Nephron progenitor cell (in vitro differentiated cells): ENCODE measurements at places on chromosomes 12 and 14.

- H3K4me3 ChIP-seq, result peak overlapping the region; percentile 99
- H3K27ac ChIP-seq, result peak overlapping the region; percentile 97
- H3K36me3 ChIP-seq, result no peaks in the 10 kb centered on the region
- H3K4me1 ChIP-seq, result peaks cover 45% of the 10 kb centered on the region
- DNase-seq, result no peak
Measured at GRCh38 chr12:22624548-22624869, 462 bp upstream of the ETNK1 start.

GRCh38 chr12:49983892-49984291 is 11.1 kb downstream of the AQP6 start:
- H3K4me1 ChIP-seq, result peaks cover 68% of the 10 kb centered on the region
- DNase-seq, result no peak
- H3K4me3 ChIP-seq, result no peak overlapping the region
- no peaks in the 10 kb centered on the region for H3K27me3 ChIP-seq
- H3K27ac ChIP-seq, result peak overlapping the region; percentile 47
- H3K36me3 ChIP-seq, result peaks cover 20% of the 10 kb centered on the region

GRCh38 chr12:27595231-27595642 is 71.2 kb downstream of the PPFIBP1 start:
- peak; percentile 9 for DNase-seq
- peaks cover 69% of the 10 kb centered on the region for H3K36me3 ChIP-seq
- peaks cover 16% of the 10 kb centered on the region for H3K4me1 ChIP-seq
- H3K27me3 ChIP-seq, result no peaks in the 10 kb centered on the region

GRCh38 chr12:106170285-106170684 is 31.5 kb upstream of the NUAK1 start:
- H3K36me3 ChIP-seq, result peaks cover 32% of the 10 kb centered on the region
- no peak overlapping the region for H3K27ac ChIP-seq
- no peak for DNase-seq
- H3K4me1 ChIP-seq, result peaks cover 34% of the 10 kb centered on the region
- H3K27me3 ChIP-seq, result peaks cover 3% of the 10 kb centered on the region
- H3K4me3 ChIP-seq, result no peak overlapping the region

DNA sequence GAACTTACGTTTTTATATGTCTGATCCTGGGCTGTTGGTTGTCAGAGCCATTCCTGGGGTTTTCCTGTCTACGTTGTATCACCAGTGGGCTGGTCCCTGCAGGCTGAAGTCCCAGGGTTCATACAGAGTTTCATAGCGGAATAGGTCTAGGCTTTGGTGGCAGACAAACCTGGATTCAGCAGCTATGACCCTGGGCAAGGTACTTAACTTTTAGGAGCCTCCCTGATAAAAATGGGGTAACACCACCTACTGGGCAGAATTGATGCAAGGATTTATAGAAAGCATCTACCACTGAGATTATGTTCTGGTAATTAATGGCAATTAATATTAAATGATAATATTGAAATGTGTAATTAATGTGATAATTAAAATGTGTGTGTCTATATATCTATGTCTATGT is 141.2 kb downstream of the SYNE2 start:
- peaks cover 3% of the 10 kb centered on the region for H3K27me3 ChIP-seq
- peaks cover 62% of the 10 kb centered on the region for H3K36me3 ChIP-seq
- no peak overlapping the region for H3K27ac ChIP-seq
- DNase-seq, result no peak

GRCh38 chr14:59844186-59844812 is 26.3 kb downstream of the RTN1 start:
- H3K4me1 ChIP-seq, result no peaks in the 10 kb centered on the region
- DNase-seq, result no peak
- H3K27ac ChIP-seq, result no peak overlapping the region
- H3K36me3 ChIP-seq, result no peaks in the 10 kb centered on the region
- H3K4me3 ChIP-seq, result no peak overlapping the region

DNA sequence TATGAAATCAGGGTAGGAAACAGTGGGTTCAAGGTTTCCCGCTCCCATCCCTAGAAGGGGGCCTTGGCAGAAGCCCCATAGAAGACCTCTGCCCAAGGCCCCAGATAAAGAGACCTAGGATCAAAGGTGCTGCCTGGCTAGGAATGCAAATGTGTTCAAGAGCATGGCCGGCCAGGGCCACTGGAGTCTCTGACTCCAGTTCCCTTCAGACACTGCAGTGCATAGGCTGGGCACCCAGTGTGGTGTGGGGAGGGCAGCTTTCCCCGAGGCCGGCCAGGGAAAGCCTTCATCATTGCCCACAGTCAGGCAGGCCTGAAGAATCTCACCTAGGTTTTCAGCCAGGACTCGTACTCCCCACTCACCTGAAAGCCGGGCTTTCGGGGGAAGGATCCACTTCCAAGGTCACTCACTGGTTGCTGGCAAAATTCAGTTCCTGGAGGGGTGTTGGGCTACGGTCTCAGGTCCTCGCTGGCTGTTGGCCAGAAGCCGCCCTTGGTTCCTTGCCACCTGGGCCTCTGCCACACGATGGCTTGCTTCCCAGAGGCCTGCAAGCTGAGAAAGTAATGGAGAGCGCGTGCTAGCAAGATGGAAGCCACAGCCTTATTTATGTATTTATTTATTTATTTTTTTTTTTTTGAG is 9.7 kb upstream of the PEBP1 start:
- peaks cover 2% of the 10 kb centered on the region for H3K4me1 ChIP-seq
- no peak for DNase-seq
- no peak overlapping the region for H3K4me3 ChIP-seq

- no peaks in the 10 kb centered on the region for H3K27me3 ChIP-seq
- no peaks in the 10 kb centered on the region for H3K36me3 ChIP-seq
- DNase-seq, result no peak
- no peak overlapping the region for H3K4me3 ChIP-seq
Measured at GRCh38 chr12:34402228-34402898, 380.1 kb downstream of the ALG10 start.

DNA sequence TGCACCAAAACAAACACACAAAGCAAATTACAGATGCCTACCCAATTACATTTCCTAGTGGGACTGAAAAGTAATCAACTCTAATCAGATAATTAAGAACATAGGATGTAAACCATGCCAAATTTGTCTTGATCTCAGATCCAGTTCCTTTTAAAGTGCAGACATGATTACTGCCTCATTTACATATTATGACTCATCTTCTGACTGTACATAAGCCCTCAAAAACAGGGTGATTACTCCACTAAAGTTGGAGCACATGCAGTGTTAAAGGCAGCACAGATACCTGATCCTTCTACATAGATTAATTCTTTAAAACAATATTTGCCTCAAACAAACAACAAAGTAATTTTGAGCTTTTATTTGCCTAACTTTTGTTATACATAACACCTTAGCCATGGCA is 337.2 kb downstream of the RPS29 start:
- H3K4me1 ChIP-seq, result no peaks in the 10 kb centered on the region
- no peak overlapping the region for H3K4me3 ChIP-seq

DNA sequence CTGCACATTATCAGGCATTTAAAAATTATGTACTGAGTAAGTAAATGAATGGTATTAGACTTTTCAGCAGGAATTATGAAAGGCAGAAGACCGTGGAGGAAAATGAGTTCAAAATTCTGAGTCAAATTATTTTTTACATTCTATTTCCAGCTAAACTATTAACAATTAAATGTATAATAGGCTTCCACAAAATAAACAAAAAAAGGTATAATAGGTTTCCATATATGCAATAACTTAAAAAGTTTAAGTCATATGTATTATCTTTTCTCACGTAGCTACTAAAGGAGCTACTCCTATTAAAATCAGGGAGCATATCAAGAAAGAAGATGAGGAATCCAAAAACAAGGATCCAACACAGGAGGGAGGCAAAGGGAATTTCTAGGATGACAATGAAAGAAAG is 11.4 kb upstream of the VCPKMT start:
- H3K36me3 ChIP-seq, result peaks cover 68% of the 10 kb centered on the region
- H3K4me3 ChIP-seq, result no peak overlapping the region
- H3K27me3 ChIP-seq, result no peaks in the 10 kb centered on the region
- peaks cover 12% of the 10 kb centered on the region for H3K4me1 ChIP-seq
- no peak overlapping the region for H3K27ac ChIP-seq
